HFFc6 (cell line): ENCODE measurements at places on chromosomes 3 and 15. TPM values are rescaled to one million over a fixed set of nuclear protein-coding genes. Genes with fewer than 3 reads are reported as not detected.

The TICRR gene
- total RNA-seq, result 2.7 to 6.2 TPM (median 5.4 TPM) in 3 replicates

The KLHL6 gene
- total RNA-seq, result not detected in 2 replicates

GRCh38 chr15:90266061-90266431, 574 bp downstream of the NGRN start:
- DNase-seq, result peak; percentile 41

DNA sequence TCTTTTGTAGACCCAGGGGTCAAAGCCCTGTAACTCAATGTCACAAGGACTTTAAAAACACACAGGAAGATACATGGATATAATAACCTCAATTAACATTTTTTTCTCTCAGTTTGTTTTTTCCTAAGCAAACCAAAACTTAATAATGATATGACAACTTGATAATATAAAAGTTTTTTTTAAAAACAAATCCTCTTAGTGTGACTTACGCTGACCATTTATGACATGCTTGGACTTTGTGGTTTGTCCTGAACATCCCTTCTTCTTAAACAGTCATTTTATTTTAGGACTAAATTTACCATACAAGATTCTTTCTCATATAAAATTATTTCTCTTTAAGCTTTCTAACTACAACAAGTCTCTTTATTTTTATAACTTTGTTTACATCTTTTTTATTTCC, 25.4 kb upstream of the FAM3D start:
- DNase-seq, result no peak

- no peak for DNase-seq
Observed at GRCh38 chr15:57685306-57686095, 21.0 kb upstream of the POLR2M start.

DNA sequence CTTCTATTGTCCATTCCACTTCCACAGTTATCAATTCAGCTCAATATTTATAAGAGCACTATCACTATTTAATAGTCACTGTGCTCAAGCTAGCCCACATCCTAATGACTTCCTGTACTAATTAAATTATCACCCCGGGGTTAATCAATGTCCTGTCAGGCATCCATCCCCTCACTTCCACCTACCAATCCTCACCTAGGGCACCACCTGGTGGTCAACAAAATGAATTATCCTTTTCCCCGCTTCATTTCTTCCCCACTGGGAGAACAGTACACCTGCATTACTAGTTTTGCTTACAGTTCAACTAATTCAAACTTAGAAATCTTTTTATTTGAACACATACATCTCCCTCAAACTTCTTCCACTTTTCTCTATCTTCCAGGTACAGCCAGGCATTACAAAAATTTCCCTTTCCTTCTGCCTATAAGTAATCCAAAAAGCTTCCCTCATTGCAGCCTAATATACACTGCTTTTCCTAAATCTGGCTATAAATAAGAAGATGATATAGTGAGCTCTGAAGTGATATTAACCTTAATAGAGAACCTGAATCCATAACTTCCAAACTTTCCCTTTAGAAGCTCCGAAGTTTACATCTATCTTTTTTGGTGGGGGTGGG, 68.5 kb downstream of the TMCC1 start:
- DNase-seq, result peak; percentile 30

DNA sequence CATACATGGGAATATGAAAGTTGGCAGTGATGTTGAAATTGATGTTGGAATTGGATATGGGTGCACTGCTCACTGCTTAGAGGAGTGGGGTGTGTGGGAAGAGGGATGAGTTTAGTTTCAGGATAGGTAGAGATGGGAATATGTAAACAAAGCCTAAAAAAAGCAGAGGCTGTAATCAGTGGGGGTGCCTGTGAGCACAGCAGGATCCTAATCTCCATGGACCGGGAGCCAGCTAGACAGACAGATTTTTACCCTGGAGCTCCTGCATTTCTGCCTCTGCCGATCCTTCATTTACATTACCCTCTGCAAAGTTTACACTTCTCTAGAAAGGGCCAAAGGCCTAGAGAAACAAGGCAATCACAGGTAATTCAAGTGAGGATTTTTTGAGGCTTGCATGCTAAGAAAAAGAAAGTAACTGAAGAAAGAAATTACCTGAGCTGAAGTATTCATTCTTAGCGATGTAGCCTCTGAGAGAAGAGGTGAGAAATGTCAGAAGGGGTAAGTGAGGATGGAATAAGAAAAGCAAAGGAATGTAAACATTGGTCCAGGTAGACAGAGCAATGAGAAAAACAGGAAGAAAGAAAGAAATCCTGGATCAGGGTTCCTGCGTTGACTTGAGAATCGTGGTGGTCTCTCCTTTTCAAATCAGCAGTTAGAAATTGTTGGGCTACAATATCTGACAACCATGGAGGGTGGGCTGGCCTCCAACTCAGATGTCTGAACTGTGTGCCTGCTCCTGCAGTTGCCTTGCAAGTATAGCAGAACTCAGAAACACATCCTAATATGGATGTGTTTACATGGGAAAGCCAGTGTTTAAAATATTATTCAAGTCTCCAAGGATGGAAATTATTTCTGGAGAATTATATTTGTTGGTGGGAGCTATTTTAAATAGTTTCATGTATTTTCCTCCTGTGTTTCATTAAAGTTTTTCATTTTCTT, 79.8 kb downstream of the CRTC3 start:
- no peak for DNase-seq

GRCh38 chr3:127265581-127265981, 22.3 kb downstream of the PRR20G start:
- no peak for DNase-seq
